ENCODE measurements at places on chromosomes 4 and X. TPM values are rescaled to one million over a fixed set of nuclear protein-coding genes. Genes with fewer than 3 reads are reported as not detected.

GRCh38 chr4:109410776-109411175 lies 22.8 kb upstream of the SEC24B start:
- H3K36me3 ChIP-seq: no peaks in the 10 kb centered on the region
- no peaks in the 10 kb centered on the region for H3K27me3 ChIP-seq
- H3K27ac ChIP-seq: no peak overlapping the region
- no peak for DNase-seq

- H3K36me3 ChIP-seq: no peaks in the 10 kb centered on the region
- no peak overlapping the region for H3K4me3 ChIP-seq
- H3K27ac ChIP-seq: no peak overlapping the region
- no peaks in the 10 kb centered on the region for H3K4me1 ChIP-seq
- no peaks in the 10 kb centered on the region for H3K27me3 ChIP-seq
Measured at GRCh38 chrX:135740681-135741149, 27.3 kb downstream of the CT45A1 start.

DNA sequence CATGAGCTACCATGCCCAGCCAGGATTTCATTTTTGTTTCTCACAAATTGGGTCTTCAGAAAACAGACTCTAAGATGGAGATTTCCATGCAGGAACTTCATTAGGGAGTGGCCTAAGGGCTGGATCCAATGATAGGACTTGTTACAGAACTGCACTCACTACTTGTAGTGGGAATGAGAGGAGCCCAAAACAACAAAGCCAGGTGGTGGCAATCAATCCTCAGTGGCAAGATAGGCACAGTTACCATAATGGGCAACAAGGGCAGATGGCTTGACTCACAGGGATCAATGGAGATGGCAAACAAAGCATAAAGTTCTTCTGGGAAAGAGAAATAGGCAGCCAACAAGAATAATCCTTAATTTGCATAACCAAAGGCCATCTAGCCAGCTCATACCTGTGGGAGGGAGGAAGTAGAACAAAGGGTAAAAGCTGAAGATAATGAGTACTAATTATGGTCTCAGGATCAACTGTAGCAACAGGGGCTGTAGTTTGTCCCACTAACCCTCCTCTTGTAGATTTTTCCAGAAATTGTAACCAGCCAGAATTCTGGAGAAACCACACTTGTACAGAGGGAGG lies 72.8 kb upstream of the MAPK10 start:
- H3K4me1 ChIP-seq: no peaks in the 10 kb centered on the region
- no peak overlapping the region for H3K4me3 ChIP-seq
- H3K27ac ChIP-seq: no peak overlapping the region
- no peak for DNase-seq
- no peaks in the 10 kb centered on the region for H3K27me3 ChIP-seq

The ZGRF1 gene
- total RNA-seq: 7.0 TPM

DNA sequence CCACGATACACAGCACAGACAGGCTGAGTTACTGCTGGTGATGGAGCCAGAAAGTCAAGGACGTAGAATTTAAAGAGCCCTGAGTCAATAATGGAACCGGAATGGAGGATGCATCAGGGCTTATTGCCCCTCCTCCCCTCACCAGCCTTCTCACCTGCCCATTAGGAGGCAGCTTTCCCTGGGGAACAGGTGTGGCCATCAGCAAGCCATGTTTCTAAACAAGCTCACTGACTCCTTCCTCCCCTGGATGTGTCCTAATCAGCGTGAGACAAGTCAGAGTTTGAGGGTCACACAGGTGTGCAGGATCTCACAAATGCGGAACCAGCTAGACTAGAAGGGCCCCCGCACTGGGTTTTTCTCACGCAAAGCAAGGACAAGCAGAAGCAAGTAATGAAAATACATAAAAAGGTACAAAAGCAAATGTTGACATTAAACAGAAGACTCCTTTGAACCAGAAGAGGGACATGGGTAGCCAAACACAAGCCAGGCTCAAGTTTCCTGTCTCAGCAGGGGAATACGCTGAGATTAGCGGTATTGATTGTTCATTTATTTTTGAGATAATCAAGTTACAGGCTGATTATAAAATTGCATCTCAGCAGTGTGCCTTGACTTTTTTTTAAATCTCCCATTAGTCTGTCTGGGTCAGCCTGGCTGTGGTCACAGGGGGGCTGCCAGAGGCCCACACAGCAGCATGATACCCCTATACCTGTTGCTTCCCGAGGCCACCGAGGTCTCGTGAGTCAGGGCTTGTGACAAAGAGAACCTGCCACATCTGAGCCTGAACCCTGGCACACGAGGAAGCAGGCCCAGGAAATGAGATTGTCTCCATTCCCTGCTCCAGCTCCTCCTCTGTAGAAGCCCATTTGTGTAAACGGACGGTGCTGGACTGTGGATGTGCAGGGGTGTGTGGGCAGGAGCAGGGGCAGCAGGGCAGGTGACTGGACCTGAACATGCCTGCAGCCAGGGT lies 37.4 kb downstream of the CCKAR start:
- no peaks in the 10 kb centered on the region for H3K27me3 ChIP-seq
- peaks cover 7% of the 10 kb centered on the region for H3K4me1 ChIP-seq
- H3K4me3 ChIP-seq: no peak overlapping the region

DNA sequence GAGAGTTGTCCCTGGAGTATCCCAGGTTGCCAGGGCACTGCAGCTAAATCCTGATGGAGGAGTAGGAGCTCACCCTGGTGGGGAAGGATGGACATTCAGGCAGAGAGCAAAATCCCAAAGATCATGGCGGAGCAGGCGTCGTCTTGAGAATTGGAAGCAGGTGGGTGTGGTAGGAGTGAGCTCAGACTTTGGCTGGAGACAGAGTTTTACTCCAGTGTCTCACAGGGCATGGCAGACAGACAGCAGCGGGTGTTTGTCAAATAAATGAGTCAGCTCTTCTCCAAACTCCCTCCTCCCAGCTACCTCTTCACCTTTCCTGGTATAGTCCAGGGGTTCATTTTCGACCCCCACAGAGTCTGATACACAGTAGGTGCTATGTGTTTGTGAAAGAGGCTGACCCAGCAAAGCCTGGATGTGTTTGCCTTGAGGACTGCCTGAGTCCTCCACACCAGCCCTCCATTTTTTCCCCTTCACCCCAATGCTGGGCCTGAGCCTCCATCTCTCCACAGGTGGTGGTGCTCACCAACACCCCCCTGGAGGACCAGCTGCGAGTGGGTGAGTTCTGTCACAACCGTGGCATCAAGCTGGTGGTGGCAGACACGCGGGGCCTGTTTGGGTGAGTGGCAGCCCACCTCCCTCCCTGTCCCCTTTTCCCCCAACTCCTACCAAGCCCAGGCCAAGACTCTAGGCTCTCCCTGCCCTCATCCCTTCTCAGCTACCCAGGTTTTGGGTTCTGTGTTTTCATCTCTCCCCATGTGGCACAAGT lies 6.9 kb downstream of the UBA1 start:
- DNase-seq: no peak
- H3K36me3 ChIP-seq: peaks cover 22% of the 10 kb centered on the region
- peaks cover 13% of the 10 kb centered on the region for H3K4me1 ChIP-seq
- no peak overlapping the region for H3K4me3 ChIP-seq
- H3K27me3 ChIP-seq: no peaks in the 10 kb centered on the region

DNA sequence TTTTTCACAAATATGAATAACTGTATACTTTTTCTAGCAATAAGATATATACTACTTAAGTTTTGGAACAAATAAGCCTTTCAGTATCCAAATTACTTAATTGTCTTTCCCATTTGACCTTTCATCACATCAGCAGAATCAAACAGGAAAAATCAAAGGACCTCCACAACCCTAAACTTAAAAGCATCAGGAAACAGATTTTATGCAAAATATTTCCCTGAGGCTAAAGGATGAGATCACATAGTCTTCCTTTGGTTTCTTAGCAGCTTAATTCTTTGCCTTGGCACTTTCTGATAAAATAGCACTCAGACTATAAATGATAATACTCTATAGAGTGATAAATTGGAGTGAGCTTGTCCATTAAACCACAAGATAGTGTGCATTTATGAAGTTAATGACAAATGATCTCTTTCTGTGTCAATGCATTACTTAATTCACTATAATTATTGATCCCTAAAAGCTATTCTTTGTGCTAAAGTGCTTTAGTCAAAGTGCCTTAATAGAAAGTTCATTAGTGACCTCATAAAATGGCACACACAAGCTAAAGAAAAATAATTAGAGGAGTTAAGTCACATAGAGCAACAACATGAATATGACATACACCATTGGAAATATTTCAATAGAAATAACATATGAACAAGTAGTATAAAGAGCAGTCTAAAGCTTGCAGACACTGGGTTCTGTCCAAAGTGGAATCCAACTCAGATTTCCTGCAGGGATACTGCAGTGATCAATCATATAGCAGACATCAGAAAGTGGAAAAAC lies 15.7 kb upstream of the NDST3 start:
- H3K27me3 ChIP-seq: no peaks in the 10 kb centered on the region
- H3K27ac ChIP-seq: no peak overlapping the region
- DNase-seq: no peak
- no peak overlapping the region for H3K4me3 ChIP-seq
- H3K4me1 ChIP-seq: no peaks in the 10 kb centered on the region
- H3K36me3 ChIP-seq: no peaks in the 10 kb centered on the region

DNA sequence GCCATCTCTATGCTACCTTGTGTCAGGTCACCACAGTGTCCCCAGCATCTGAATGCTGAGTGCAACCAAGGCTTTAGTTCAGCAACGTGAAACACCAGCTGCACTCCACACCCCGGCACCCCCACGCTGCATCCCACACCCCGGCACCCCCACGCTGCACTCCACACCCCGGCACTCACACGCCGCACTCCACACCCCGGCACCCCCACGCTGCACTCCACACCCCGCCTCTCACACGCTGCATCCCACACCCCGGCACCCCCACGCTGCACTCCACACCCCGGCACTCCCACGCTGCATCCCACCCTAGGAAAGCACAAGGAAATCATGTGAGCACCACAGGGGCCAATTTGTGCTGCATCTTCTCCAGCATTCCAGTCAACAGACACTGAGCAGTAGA lies 199.8 kb upstream of the FRG1 start:
- H3K4me1 ChIP-seq: no peaks in the 10 kb centered on the region
- H3K27ac ChIP-seq: no peak overlapping the region
- H3K4me3 ChIP-seq: no peak overlapping the region
- H3K27me3 ChIP-seq: no peaks in the 10 kb centered on the region

DNA sequence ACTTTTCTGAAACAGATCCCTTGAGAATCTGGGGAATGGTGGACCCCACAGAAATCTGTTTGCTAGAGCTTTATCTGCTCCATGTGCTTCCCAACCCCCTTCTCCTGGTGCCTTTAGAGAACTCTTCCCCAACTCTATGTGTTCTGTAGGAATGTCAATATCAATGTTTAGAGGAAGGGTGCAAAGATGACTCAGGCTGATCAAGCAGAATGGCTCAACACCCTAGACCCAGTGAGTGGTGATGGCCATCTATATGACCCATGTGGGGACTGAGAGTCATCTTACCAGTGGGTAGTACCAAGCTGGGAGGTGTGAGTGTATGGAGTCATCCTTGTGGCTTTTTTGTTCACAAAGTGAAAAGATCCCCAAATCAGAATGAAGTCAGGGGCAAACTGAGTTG lies 143.5 kb downstream of the RAB28 start:
- H3K27me3 ChIP-seq: no peaks in the 10 kb centered on the region
- H3K36me3 ChIP-seq: no peaks in the 10 kb centered on the region
- DNase-seq: no peak
- H3K27ac ChIP-seq: no peak overlapping the region
- no peaks in the 10 kb centered on the region for H3K4me1 ChIP-seq

GRCh38 chr4:173076903-173077634 lies 91.5 kb upstream of the GALNT7 start:
- no peaks in the 10 kb centered on the region for H3K27me3 ChIP-seq
- no peak overlapping the region for H3K27ac ChIP-seq
- DNase-seq: no peak
- H3K4me3 ChIP-seq: no peak overlapping the region

The BTC gene
- not detected for total RNA-seq

GRCh38 chrX:67624325-67624724 lies 80.5 kb downstream of the AR start:
- DNase-seq: no peak
- H3K4me3 ChIP-seq: no peak overlapping the region
- H3K4me1 ChIP-seq: no peaks in the 10 kb centered on the region
- H3K27me3 ChIP-seq: no peaks in the 10 kb centered on the region
- no peaks in the 10 kb centered on the region for H3K36me3 ChIP-seq

The SPANXA1 gene
- not detected for total RNA-seq

The CLDN34 gene
- total RNA-seq: not detected

The MAGEB10 gene
- not detected for total RNA-seq

- no peak for DNase-seq
- H3K36me3 ChIP-seq: no peaks in the 10 kb centered on the region
- H3K4me1 ChIP-seq: no peaks in the 10 kb centered on the region
- H3K4me3 ChIP-seq: no peak overlapping the region
- no peaks in the 10 kb centered on the region for H3K27me3 ChIP-seq
Measured at GRCh38 chr4:5524446-5525299, 183.7 kb downstream of the EVC2 start.

All from T-cell (primary cell).